Activated CD8-positive, alpha-beta T cell treated with anti-CD3 and anti-CD28 coated beads for 36 hours (primary cell): ENCODE measurements at places on chromosomes 7 and 10. TPM values are rescaled to one million over a fixed set of nuclear protein-coding genes. Genes with fewer than 3 reads are reported as not detected.

CYP2C18 gene
- total RNA-seq = not detected

MLXIPL gene
- not detected for total RNA-seq

ZNF138 gene
- 11.7 TPM for total RNA-seq

HKDC1 gene
- total RNA-seq = 0.40 TPM

GRCh38 chr7:75979759-75980429, 14.5 kb downstream of the TMEM120A start:
- peaks cover 1% of the 10 kb centered on the region for H3K36me3 ChIP-seq
- H3K27ac ChIP-seq = no peak overlapping the region
- H3K27me3 ChIP-seq = no peaks in the 10 kb centered on the region
- DNase-seq = no peak

DNA sequence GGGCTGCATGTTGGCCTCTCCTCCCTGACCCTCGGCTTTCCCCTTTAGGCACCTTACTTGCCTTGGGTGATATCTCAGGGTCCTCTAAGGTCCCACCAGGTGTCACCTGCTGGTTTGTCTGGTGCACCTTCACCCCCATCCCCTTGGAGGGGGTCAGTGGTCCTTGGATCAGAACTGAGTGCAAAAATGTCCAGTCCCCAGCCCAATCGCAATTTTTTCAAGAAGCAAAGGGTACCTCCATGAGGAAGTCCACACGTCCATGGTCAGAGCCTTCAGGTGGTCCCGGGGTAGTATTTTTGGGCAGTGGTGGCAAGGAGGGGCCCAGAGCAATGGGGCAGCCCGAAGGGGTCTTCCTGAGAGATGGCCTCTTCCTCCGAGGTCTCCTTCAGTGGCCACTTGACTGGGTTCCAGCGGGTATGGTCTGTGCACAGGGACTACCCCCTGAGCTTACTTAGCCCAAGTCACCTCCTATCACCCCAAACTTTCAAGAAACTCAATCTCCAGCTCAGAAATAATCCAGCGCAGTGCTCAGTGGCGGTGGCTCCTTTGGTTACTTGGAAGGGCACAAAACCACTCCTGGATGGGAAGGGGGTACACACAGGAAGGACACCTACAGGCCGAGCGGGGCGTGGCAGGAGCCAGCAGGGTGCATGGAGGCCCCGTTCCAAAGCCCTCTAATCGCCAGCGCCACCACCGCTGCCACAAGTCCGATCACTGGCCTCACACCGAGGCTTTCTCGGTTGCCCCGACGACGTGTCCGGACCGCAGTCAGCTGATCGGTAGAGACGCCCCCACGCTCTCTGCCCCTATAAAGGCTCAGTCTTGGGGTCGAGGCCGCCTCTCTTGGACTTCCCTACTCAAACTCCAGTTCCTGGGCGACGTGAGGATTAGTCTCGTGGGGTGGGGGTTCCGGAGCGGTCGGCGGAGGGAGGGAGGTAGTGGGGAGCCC, 4.5 kb downstream of the SAP25 start:
- H3K27ac ChIP-seq = peak overlapping the region; percentile 8
- peaks cover 9% of the 10 kb centered on the region for H3K36me3 ChIP-seq
- peak overlapping the region; percentile 27 for H3K4me3 ChIP-seq
- no peaks in the 10 kb centered on the region for H3K27me3 ChIP-seq
- DNase-seq = peak; percentile 73

DNA sequence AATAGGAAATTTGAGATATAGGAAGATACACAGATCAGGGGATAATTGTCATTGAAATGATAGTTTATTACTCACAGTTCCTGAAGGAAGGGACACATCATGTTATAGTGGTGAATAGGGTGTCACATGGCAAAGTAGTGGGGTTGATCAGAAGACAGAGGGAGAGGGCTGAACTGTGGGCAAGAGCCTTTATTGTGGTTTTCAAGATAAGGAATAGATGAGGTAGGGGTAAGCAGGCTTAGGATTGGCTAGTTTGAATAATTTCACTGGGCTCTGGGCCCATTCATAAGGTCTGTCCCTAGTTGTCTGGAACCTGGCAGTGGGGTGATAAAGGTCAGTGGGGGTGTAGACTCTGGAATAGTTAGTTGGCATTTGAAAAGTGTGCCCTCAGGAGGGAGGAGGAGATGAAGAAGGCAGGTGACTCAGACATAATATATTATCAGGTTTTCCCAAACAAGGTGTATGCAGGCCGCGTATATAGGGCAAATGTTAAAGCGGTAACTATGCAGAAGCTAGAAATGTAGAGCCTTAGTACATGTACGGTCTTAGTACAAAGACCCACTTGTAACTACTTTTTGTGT, 18.5 kb downstream of the FGL2 start:
- no peak overlapping the region for H3K4me3 ChIP-seq
- no peak overlapping the region for H3K27ac ChIP-seq
- no peak for DNase-seq
- peaks cover 2% of the 10 kb centered on the region for H3K4me1 ChIP-seq

- H3K27ac ChIP-seq = peak overlapping the region; percentile 47
- peak; percentile 35 for DNase-seq
- peak overlapping the region; percentile 63 for H3K4me3 ChIP-seq
- peaks cover 4% of the 10 kb centered on the region for H3K36me3 ChIP-seq
Measured at GRCh38 chr7:73717025-73717807, 2.3 kb downstream of the STX1A start.

GRCh38 chr7:150337659-150338081, 3.8 kb downstream of the RARRES2 start:
- H3K27ac ChIP-seq = no peak overlapping the region
- DNase-seq = no peak
